Esophagus squamous epithelium (tissue), 5 donors: ENCODE measurements at places on chromosomes 1 and 21. TPM values are rescaled to one million over a fixed set of nuclear protein-coding genes. Genes with fewer than 3 reads are reported as not detected.

SPRR1A gene
- total RNA-seq = 446 TPM

UTS2 gene
- not detected for total RNA-seq

SLC2A5 gene
- 7.1 TPM for total RNA-seq

ANGPTL1 gene
- 1.4 TPM for total RNA-seq

IRF6 gene
- 110 TPM for total RNA-seq

ZNF683 gene
- total RNA-seq = 0.26 TPM

LCE1B gene
- total RNA-seq = not detected

CAMSAP2 gene
- 27.5 TPM for total RNA-seq

IL23R gene
- under 0.01 TPM for total RNA-seq

FCRL1 gene
- not detected for total RNA-seq

OR14A2 gene
- not detected for total RNA-seq

CRP gene
- not detected for total RNA-seq

S100A8 gene
- 4,308 TPM for total RNA-seq

PMVK gene
- 34.1 TPM for total RNA-seq

LRRN2 gene
- 1.7 TPM for total RNA-seq

KCND3 gene
- total RNA-seq = 2.7 TPM

S100A7A gene
- total RNA-seq = 72.9 TPM

EPHA10 gene
- total RNA-seq = 0.49 TPM

MFN2 gene
- total RNA-seq = 86.2 TPM
